Dermis microvascular lymphatic vessel endothelial cell (primary cell): ENCODE measurements at places on chromosomes 13 and 19. TPM values are rescaled to one million over a fixed set of nuclear protein-coding genes. Genes with fewer than 3 reads are reported as not detected.

GRCh38 chr13:98303858-98304257 lies 126.8 kb upstream of the RNF113B start:
- no peak for DNase-seq

PLVAP gene
- 5.9 and 21.2 TPM in 2 replicates for total RNA-seq

FCER2 gene
- total RNA-seq: not detected in 2 replicates

EID2 gene
- 13.2 and 17.4 TPM in 2 replicates for total RNA-seq
